Osteoblast (primary cell): ENCODE measurements at places on chromosomes 6 and 20.

DNA sequence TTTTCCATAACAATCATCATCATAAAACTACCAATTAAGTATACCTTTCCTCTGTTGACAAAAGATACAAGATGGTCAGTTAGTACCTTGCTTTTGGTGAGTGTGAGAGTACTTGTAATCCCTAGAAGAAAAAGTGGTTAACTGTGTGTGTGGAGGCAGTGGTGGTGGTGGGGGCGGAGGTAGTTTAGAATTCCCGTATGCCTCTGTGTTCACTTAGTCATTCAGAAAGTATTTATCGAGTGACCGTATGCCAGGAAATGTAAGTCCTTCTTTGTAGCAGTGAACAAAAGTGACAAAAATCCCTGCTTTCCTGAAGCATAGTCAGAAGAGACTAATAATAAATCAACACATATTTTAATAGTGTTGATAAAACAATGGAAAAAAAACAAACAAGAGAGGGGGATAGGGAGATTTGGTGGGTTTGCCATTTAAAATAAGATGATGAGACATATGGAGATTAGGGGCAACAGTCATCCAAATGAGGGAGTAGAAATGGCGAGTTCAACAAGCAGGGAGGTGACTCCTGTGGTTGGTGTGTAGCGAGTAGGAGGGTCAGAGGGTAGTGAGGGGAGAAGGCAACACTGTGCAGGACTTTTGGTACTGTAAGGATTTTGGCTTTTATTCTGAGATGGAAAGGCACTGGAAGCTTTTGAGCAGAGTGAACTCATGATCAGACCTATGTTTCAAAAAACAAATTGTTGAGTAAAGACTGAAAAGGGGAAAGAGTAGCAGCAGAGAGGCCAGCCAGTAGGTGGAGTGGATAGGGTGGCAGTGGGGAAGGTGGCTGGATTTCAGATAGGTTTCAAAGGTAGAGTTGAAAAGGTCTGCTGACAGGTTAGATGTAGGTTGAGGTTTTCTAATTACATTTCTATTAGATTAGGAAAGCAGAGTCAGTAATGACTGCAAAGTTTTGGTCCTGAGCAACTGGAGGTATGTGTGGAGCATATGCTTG, 40.3 kb upstream of the SIM1 start:
- DNase-seq, result peak; percentile 21

GRCh38 chr20:23868321-23868720, 11.2 kb downstream of the CST5 start:
- DNase-seq, result no peak

DNA sequence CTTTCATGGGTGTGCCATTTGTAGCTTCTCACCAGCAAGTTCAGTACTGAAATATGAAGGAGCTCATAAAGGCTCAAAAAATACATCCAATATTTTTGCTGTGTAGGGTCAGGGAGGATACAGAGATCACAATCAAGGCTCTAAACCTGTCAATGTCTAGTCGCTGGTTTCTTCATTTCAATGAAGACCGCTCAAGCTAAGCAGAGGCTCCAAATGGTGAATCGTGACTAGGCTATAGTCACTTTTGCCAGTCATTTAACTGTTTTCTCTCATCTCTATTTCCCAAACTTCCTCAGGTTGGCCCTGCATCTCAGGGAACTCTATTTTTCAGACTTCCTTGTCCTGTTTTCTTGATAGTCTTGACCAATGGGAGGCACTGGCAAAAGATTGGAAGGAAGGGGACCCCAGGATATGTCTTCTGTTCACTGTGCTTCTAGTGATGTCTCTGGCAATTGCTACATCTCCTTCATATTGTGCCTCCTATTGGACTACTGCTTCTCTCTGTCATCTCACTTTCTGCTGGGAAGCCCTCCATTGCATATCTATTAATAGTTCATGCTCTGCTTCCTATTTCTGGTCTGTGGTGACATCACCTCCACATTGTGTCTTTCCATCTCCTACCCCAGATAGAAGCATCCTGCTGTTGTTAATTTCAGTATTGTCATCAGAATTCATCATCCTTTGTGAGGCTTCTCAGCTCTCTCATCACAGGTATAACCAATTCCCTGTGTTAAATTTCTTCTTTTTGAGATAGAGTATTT, 87.7 kb upstream of the FAM184A start:
- DNase-seq, result no peak

DNA sequence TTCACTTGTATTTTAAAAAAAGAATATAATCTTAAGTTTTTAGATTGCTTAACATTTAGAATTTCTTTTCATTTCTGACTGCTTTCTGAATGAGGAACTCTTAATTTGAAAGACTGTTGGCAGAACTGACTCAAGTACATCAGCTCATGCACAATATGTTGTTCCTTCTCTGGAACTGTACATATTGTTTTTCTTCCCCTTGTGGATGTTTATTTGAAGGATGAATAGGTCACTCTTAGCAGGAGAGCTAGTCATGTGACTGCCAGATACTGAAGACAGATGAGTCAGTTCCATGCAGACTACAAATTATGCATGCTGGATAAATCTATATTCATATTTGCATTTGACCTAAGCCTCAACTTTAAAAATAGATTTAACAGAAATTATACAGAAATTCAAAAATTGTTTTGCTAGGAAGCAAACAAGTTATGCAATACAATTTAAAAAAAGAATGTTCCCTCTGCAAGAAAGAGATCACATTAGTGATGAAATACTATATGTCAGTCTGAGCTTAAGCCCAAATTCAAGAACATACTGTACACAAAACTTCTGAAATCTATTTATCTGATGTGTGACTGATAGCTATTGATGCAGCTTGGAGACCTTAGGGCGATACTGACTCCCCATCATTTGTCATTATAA, 1274.9 kb upstream of the GJE1 start:
- DNase-seq, result peak; percentile 69

- DNase-seq, result peak; percentile 86
Measured at GRCh38 chr20:63313349-63314014, 20.5 kb downstream of the COL20A1 start.

DNA sequence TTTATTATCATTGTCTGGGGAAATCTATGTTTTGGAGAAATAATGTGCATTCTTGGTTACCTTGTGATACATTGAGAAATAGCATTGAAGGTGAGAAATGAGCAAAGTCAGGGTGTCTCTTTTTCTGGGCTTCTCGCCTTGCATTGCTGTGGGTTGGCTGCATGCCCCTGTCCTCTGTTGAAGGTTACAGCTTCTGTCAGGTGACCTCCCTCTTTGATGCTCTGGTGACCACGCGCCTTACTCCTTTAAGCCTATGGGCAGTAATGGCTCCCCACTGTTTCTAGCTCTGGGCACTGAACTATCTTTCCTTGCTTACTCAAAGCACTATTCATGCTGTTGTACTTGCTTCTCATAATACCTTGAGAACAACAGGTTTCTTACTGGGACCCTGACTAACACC, 14.6 kb downstream of the ADGRB3 start:
- DNase-seq, result no peak

DNA sequence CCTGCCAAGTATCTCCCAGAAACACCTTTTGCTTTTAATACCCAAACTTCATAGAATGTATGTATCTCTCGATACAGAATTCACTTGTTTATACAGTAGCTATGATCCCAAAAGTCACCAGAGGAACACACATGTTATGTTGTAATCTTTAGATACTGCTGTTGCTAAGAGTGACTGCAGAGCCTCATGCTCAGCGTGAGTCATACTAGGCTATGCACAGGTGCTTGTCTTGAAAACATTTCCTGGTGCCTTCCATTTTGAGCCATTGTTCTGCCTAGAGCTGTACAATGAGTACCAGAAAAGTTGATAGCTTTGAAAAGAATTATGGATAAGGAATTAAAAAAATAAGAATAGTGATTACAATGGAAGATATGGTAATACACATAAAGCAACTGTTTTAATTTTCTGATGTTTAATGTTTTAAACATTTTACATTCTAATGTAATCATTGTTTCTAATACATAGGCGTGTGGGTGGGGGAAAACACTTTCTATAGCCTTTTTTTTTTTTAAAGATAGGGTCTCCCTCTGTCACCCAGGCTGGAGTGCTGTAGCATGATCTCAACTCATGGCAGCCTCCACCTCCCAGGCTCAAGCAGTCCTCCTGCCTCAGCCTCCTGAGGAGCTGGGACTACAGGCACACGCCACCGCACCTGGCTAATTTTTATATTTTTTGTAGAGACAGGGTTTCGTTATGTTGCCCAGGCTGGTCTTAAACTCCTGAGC, 79.4 kb downstream of the CD24 start:
- no peak for DNase-seq

- DNase-seq, result peak; percentile 93
Measured at GRCh38 chr6:41531591-41532582, 14.3 kb upstream of the FOXP4 start.

GRCh38 chr20:45096781-45097180, 4.1 kb downstream of the KCNS1 start:
- peak; percentile 66 for DNase-seq

GRCh38 chr6:165819394-165819793, 156.4 kb upstream of the PDE10A start:
- DNase-seq, result no peak

GRCh38 chr20:2696646-2697045, 4.1 kb downstream of the EBF4 start:
- DNase-seq, result peak; percentile 45
